Activated CD4-positive, CD25-positive, alpha-beta regulatory T cell treated with anti-CD3 and anti-CD28 coated beads, Interleukin-2, amount 50 U/mL, for 72 hours (primary cell): ENCODE measurements at places on chromosomes 6 and 20.

- DNase-seq, result no peak
Observed at GRCh38 chr6:31204751-31205145, 34.3 kb upstream of the POU5F1 start.

- DNase-seq, result no peak
Observed at GRCh38 chr6:108193835-108194234, 28.0 kb downstream of the NR2E1 start.

GRCh38 chr6:155066361-155066760 lies 71.2 kb downstream of the TIAM2 start:
- DNase-seq, result no peak

DNA sequence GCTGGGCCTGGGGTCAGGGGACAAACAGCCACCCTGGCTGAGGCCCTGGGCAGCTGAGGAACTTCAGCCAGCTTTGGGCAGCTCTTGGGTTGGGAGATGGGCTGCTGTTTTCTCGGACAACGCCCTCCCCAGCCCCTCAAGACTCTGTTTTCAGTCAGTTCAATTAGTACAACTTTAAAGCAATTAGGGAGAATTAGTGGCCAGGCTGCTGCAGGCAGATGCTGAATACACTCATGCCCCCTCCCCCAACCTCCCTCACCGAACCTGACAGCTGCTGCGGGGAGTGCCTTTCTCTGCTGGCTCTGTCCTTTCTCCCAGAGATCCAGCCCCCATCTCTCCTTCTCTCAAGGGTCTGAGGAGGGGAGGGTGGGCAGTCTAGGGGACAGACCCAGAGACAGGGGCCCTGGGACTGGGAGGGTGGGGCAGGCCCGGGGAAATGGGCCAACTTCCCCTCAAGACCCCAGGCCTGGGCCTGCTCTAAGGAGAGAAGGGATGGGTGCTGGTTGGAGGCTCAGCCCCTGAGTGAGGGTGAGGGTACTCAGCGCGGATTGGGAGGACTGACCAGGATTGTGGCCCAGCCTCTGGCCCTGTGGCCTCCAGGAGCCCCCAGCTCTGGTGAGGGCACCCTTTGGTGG lies 17.8 kb upstream of the MYT1 start:
- DNase-seq, result no peak

DNA sequence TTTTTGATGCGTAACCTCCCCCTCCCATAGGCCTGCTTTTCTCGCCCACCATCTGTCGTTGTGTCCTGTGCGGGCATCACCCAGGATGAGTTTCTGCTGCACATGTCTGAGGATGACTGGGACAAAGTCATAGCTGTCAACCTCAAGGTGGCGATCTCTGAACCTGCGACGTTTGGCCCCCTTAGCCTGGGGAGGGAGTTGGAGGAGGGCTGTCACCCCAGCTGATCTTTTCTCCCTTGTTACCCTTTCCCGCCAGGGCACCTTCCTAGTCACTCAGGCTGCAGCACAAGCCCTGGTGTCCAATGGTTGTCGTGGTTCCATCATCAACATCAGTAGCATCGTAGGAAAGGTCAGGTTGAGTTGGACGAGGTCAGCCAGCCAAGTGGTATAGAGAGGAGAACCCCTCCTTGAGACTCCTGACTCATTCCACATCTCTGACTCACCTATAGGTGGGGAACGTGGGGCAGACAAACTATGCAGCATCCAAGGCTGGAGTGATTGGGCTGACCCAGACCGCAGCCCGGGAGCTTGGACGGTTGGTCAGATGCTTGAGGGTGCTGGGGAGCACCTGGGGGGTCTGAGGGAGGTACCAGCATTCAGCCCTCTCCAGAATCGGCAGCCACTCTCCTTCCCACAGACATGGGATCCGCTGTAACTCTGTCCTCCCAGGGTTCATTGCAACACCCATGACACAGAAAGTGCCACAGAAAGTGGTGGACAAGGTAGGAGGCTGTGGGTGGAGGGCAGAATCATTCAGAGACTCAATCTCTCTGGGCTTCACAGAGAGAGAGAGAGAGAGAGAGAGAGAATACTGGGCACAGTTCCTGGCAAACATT lies 954 bp downstream of the HSD17B8 start:
- peak; percentile 44 for DNase-seq

- DNase-seq, result no peak
Observed at GRCh38 chr6:35728683-35729678, 7.9 kb upstream of the ARMC12 start.

GRCh38 chr6:41940759-41941279 lies 789 bp downstream of the CCND3 start:
- peak; percentile 51 for DNase-seq

- DNase-seq, result no peak
Observed at GRCh38 chr20:10359621-10360040, 74.4 kb downstream of the MKKS start.

DNA sequence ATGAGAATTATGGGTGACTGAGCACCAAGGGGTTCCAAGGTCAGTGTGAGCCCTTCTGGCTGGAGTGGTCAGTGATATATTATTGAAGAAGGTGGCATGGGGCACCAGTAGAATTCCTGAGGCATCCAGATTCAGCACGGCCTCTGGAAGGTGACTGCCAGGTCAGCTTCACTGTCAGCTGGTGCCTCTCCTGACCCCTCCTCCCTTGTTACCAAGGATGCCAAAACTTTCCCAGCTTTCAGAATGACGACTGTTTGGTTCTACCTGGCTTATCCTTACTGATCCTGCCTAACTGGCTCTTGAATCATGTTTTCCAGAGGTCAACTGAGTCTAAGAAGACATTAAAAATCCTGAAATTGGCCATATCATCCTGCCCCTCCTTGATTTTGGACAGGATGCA lies 189.2 kb upstream of the AGPAT4 start:
- no peak for DNase-seq

GRCh38 chr20:18252597-18253451 lies 35.5 kb upstream of the ZNF133 start:
- no peak for DNase-seq

DNA sequence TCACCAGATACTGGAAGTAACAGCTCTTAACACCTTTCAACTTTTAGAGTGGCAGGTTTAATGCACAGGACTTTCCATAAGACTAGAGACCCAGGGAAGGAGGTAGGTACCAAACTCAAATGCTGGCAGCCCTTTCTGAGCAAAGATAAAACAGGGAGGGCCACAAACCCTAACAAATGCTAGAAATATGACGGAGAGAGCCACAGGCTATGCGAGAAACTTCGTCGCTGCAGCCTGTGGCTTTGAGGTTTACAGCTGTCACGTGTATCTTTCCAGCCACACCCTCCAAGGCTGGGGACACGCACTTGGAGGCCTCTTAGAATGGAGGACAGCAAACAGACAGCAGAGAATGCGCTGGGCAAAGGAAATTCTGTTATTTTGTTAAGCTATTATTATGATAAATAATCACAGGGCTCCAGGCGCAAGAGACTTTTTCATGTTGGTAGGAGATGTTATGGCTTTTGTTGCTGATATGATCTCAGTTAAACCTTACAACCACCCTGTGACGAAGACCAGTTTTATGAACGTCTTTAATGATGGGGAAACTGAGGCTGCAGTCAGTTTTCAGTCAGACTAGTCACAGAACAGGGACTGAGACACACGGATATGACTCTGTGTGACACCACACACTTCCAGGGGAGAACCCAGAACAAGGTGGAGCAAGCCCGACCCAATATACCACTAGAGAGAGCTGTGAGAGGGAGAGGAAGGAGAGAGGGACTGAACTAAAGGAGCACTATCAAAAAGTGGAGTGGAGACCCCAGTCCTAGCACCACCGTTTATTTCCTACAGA lies 2.0 kb downstream of the TRAM2 start:
- peak; percentile 53 for DNase-seq

- DNase-seq, result no peak
Observed at GRCh38 chr20:34637245-34638038, 39.5 kb downstream of the PIGU start.

- DNase-seq, result no peak
Observed at GRCh38 chr6:112925702-112926101, 578.6 kb downstream of the RFPL4B start.

DNA sequence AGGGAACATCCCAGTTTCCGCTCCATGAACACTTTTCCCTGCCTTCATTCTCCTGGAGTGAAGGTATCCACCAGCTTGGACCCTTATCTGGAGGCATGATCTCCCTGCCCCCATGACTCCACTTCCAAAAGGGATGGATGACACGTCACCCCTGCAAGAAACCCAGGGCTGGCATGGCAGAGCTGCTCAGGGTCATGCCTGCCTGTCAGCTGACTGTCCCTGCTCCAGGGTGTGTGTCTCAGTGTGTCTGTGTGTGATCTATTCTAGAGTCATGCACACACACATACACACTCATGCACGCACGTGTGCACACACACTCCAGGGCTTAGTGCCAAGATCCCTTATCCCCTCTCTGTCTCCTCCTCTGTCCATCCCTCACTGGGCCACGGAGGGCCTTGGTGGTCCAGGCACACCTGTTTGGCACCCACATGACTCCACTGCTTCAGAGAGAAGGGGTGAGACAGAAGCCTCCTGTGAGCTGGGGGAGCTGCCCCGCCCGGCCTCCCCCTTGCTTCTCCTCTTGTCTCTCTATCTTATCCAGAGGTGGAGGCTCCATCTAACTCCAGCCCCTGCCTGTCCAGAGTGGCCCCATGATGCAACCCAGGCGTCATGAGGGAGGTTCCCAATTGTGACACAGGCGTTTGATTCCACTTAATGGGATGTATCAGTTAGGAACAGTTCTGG lies 290.9 kb downstream of the CDC5L start:
- no peak for DNase-seq

GRCh38 chr6:133773776-133774175 lies 115.1 kb upstream of the TCF21 start:
- DNase-seq, result no peak

DNA sequence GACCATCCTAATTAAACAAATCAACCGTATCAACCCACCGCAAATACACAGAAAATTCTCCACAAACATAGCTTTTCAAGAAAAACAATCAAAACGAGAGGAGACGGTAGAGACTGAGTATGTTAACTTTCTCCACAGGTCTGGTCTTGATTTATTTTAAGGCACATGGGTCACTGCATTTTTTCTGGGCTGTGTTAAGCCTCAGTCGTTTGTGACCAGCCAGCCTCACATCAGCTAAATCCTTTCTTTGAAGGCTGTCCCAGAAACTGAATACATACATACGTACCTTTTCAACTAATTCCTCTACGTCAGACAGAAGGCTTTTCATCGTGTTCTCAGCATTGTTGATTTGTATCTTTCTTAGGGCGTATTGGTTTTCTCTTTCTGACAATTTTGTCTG lies 69.4 kb downstream of the LAMA4 start:
- DNase-seq, result no peak

- no peak for DNase-seq
Observed at GRCh38 chr6:3280866-3281465, 22.2 kb downstream of the PSMG4 start.

DNA sequence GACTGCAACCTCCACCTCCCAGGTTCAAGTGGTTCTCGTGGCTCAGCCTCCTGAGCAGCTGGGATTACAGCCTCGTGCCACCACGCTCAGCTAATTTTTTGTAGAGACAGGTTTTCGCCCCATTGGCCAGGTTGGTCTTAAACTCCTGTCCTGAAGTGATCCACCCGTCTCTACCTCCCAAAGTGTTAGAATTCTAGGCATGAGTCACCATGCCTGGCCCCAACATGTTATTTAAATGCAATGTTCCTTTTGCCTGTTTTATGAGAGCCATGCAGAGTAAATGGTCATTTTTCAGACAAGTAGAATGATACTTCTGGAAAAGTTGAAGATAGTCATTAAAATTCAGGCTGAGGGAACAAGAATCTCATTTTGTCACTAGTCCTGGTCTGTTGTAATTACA lies 43.8 kb upstream of the RPS6KA2 start:
- DNase-seq, result no peak

DNA sequence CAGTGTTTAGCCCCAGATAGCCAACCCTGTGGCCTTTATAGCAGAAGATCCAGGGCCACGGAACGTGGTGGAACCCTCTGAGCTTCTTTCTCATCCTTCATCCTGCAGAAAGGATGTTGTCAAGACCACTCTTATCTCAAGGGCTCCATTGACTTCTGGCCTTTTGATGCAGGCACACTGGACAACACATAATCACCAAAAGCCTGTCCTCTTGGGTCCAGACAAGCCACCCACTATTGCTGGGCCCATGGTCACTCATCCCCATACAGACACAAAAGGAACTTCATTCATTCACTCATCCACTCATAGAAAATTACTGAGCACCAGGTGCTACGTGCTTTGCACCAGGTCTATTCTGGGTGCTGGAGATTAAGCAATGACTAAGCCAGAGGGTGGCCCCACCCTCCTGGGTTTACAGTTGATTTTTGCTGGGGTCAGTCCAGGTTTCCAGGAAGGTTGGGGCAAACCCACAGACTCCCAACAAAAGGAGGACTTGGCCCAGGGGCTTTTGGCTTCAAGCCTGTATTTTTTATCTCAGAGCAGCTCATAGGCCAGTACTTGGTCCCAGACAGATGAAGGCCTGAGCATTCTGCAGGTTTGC lies 2.4 kb downstream of the CST8 start:
- no peak for DNase-seq

- no peak for DNase-seq
Observed at GRCh38 chr20:49367113-49367512, 89.3 kb upstream of the ZNFX1 start.

GRCh38 chr6:37137201-37138090 lies 32.5 kb upstream of the PIM1 start:
- DNase-seq, result no peak

DNA sequence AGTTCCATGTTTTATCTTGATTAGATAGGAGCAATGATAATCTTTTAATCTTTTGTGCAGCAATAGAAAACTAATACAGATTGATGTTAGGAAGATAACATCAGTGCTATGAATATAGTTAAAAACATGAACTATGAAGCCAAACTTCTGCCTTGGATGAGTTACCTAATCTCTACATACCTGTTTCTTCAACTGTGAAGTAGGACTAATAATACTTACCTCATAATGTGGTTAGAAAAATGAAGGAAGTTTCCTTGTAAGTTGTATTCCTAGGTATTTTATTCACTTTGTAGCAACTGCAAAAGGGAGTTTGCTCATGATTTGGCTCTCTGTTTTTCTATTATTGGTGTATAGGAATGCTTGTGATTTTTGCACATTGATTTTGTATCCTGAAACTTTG lies 111.9 kb downstream of the FRK start:
- no peak for DNase-seq

DNA sequence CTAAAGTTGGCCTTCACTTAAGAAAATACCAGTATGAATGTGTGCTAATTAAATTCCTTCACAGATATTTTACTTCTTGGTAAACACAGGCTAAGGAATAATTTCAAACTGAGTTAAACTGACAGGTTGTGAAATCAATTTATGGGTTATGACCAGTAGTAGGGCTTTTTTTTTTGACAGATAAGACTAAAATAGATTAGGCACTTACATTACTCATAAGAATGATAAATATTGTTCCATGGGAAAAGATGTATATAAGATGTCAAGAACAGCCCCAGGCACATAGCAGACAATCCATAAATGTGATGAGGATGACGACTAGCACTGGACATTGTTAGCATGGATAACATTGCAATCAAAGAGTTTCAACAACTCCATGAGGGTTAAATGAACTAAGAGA lies 22.9 kb downstream of the NT5E start:
- DNase-seq, result no peak
